Thoracic aorta endothelial cell (primary cell): ENCODE measurements at places on chromosomes 11 and 22. TPM values are rescaled to one million over a fixed set of nuclear protein-coding genes. Genes with fewer than 3 reads are reported as not detected.

Gene GPR83
- not detected in 2 replicates for total RNA-seq

Gene OR52A1
- total RNA-seq = not detected in 2 replicates

Gene HTR3B
- total RNA-seq = not detected in 2 replicates

Gene MMP12
- total RNA-seq = not detected in 2 replicates

Gene CSNK1E
- 129 and 160 TPM in 2 replicates for total RNA-seq

Gene TMA7B
- not detected in 2 replicates for total RNA-seq

Gene NPAS4
- not detected in 2 replicates for total RNA-seq

Gene OR8A1
- total RNA-seq = not detected in 2 replicates

Gene SMIM35
- not detected in 2 replicates for total RNA-seq

Gene CADM1
- 3.1 and 9.7 TPM in 2 replicates for total RNA-seq

Gene MAP4K2
- 42.2 and 66.5 TPM in 2 replicates for total RNA-seq

Gene LINC01488
- total RNA-seq = not detected in 2 replicates

Gene KCNJ5
- not detected in 2 replicates for total RNA-seq

Gene BTBD18
- not detected in 2 replicates for total RNA-seq

Gene VWCE
- 3.8 and 6.4 TPM in 2 replicates for total RNA-seq

Gene SLC22A12
- not detected in 2 replicates for total RNA-seq
